ENCODE measurements at places on chromosomes 1 and 21. TPM values are rescaled to one million over a fixed set of nuclear protein-coding genes. Genes with fewer than 3 reads are reported as not detected.

- peak overlapping the region; percentile 93 for H3K4me3 ChIP-seq
- H3K4me1 ChIP-seq: peaks cover 18% of the 10 kb centered on the region
- no peaks in the 10 kb centered on the region for H3K27me3 ChIP-seq
- no peaks in the 10 kb centered on the region for H3K36me3 ChIP-seq
- H3K27ac ChIP-seq: peak overlapping the region; percentile 58
Observed at GRCh38 chr1:97918961-97919360, 1.9 kb downstream of the DPYD start.

GRCh38 chr21:28257276-28257675 is 735.4 kb downstream of the LTN1 start:
- H3K27ac ChIP-seq: no peak overlapping the region
- H3K27me3 ChIP-seq: no peaks in the 10 kb centered on the region
- DNase-seq: no peak
- no peaks in the 10 kb centered on the region for H3K36me3 ChIP-seq
- peaks cover 24% of the 10 kb centered on the region for H3K4me1 ChIP-seq

DNA sequence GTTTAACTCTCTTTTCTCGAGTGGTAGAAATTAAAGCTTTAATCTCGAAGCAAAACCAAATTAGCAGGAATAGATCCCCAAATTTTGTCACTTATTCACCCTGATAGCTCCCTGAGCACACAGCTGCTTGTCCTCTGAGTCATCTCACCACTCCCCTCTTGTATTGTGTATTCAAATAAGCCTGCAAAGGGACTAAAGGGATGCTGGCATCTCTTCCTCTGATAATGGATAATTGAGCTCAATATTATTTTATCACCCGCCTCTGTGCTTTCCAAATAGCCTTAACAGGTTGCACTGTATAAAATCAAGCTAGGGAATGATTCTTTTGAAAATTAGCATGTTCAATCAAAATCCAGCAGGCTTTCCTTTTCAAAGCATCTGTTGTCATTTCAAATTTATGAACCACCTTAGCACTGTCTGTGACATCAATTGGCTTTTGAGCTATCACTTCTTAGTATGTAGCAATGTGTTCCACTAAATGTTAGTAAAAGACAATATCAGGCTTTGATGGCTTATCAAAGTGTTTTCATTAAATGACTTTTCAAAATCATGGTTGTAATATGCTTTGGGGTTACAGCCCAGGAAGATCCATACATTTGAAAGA is 561.6 kb downstream of the PLA2G4A start:
- no peak for DNase-seq
- no peaks in the 10 kb centered on the region for H3K27me3 ChIP-seq
- no peak overlapping the region for H3K27ac ChIP-seq
- no peaks in the 10 kb centered on the region for H3K36me3 ChIP-seq

- no peaks in the 10 kb centered on the region for H3K36me3 ChIP-seq
- H3K27me3 ChIP-seq: peaks cover 11% of the 10 kb centered on the region
- H3K4me3 ChIP-seq: no peak overlapping the region
Observed at GRCh38 chr1:184647471-184647870, 107.2 kb downstream of the EDEM3 start.

DNA sequence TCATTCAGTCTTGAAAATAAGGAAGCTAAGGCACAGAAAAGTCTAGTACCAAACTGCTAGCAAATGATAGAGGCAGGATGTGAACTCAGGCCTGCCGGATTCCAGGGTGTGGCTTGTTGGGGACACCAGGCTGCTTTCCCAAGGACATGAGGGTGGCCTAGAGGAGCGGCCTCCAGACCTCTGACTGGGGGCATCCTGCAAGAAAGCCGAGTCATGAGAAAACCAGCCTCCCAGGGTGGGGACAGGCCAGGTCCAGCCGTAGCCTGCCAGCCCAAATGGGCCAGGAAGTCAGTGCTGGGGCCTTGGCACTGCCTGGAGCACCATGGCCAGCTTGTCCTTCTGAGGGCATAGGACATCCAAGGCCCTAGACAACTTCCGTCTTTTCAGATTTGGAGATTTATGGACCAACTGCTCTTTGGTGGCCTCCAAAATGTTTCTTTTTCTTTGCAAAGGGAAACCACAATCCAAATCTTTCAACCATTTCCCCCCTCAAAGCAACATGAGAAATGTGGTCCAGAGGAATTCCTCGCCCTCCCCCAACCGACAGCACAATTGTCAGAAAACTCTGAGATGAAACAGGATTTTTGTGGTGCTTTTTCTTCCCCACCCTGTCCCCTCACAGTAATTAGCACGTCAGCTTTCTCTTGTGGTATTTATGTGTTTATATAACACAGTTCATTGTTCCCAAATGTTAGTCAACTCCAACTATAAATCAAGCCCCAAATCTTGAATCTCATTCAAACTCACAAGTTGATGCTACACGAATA is 212.3 kb downstream of the KAZN start:
- H3K27me3 ChIP-seq: no peaks in the 10 kb centered on the region
- no peak overlapping the region for H3K4me3 ChIP-seq
- DNase-seq: no peak

- no peaks in the 10 kb centered on the region for H3K4me1 ChIP-seq
- H3K27ac ChIP-seq: no peak overlapping the region
- peaks cover 10% of the 10 kb centered on the region for H3K27me3 ChIP-seq
- DNase-seq: no peak
- H3K4me3 ChIP-seq: no peak overlapping the region
Observed at GRCh38 chr1:99781798-99782197, 15.4 kb upstream of the FRRS1 start.

DNA sequence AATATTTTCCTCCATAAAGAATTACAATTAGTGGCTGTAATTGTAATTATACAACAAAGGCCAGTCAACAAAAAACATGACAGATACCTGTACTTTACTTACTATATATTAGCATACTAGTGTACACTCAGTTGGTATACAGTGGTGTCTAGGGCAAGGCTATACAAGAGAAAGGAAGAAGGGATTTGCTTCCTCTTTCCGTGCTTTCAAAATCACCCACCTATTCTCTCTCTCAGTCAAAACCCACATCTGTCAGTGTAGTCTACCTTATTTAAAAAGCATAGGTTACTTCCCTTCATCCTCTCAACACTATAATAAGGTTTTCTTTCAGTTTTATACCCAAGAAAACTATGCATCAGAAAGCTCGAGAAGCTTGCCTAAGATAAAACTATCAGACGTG is 355.8 kb upstream of the NR5A2 start:
- no peak for DNase-seq
- H3K36me3 ChIP-seq: no peaks in the 10 kb centered on the region
- H3K4me1 ChIP-seq: no peaks in the 10 kb centered on the region
- no peak overlapping the region for H3K27ac ChIP-seq
- no peaks in the 10 kb centered on the region for H3K27me3 ChIP-seq

DNA sequence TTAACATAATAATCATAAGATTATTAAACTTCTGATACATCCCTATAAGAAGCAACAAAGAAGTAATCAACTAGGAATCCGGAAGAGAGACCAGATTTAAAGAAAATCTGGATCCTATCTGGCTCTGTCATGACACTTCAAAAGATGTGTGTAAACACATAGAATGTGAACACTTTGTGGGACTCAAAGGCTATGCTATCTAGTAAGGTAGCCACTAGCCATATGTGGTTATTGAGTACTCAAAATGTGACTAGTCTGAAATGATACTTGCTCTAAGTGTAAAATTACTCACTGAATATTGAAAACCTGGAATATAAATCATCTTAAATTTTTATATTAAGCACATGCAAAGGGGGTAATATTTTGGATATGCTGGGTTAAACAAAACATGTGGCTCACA is 8.7 kb downstream of the FUBP1 start:
- DNase-seq: no peak
- no peak overlapping the region for H3K27ac ChIP-seq
- peaks cover 6% of the 10 kb centered on the region for H3K4me1 ChIP-seq
- H3K27me3 ChIP-seq: no peaks in the 10 kb centered on the region
- H3K36me3 ChIP-seq: peaks cover 65% of the 10 kb centered on the region

GRCh38 chr1:117388328-117388727 is 21.1 kb downstream of the MAN1A2 start:
- H3K27ac ChIP-seq: no peak overlapping the region
- no peak for DNase-seq
- no peaks in the 10 kb centered on the region for H3K27me3 ChIP-seq
- H3K4me1 ChIP-seq: no peaks in the 10 kb centered on the region

- no peak overlapping the region for H3K27ac ChIP-seq
- no peaks in the 10 kb centered on the region for H3K36me3 ChIP-seq
- no peak for DNase-seq
- no peak overlapping the region for H3K4me3 ChIP-seq
Observed at GRCh38 chr1:74684301-74684700, 10.7 kb upstream of the ERICH3 start.

DNA sequence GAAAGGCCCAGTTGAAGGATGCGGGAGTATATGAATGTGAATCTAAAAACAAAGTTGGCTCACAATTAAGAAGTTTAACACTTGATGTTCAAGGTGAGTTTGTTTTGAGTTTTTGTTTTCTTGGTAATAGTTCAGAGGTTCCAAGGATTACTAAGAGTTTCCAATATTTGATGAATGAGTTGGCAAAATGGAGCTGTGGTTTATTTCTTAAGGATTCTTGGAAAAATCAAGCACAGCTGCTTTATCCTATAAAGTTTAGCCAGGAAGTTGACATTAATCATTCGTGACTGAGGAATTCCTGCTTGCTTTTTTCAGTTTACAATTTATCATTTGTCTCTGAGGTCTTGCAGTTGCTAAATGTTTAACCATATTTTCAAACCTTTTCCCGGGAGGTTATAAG is 15.1 kb downstream of the VCAM1 start:
- H3K27me3 ChIP-seq: no peaks in the 10 kb centered on the region
- DNase-seq: no peak
- H3K36me3 ChIP-seq: peaks cover 74% of the 10 kb centered on the region
- H3K4me1 ChIP-seq: peaks cover 42% of the 10 kb centered on the region
- H3K27ac ChIP-seq: peak overlapping the region; percentile 78
- no peak overlapping the region for H3K4me3 ChIP-seq

DNA sequence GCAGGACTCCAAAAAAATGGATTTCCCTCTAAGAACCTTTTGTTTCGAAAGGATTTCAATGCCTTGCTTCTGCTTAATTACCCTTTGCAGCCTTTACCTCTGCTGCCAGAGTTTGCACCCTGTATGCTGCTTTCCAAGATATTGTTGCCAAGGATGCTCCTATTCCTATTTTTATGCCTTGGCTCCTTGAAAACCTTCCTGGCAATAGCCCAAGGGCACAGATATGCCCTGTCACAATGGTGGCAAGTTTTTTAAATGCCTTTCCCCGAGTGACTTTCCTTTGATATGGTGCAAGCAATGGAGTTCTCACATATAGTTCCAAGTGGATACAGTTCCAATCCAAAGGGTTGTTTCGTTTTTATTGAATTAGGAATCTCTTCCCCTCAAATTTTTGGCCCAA is 1983.0 kb downstream of the MRPL39 start:
- H3K27ac ChIP-seq: no peak overlapping the region
- DNase-seq: no peak
- H3K4me1 ChIP-seq: no peaks in the 10 kb centered on the region

DNA sequence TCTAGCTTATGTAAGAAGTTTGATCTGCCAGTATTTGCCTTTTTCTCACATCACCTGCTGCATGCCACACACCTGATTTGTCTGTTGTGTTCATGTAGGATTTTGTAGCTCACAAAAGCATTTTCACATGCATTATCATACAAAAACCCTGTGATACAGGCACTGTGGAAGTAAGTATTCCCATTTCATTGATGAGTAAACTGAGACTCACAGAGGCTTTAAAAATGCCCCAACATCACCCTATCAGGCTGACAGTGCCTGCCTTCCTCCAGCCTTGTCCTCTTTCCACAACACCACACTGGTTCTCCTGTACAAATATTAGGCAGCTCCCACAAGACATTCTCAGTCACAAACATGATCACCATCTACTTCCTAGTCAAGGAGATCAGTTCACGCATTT is 85.9 kb upstream of the UBE2U start:
- no peak overlapping the region for H3K4me3 ChIP-seq
- no peak overlapping the region for H3K27ac ChIP-seq
- DNase-seq: no peak
- H3K36me3 ChIP-seq: no peaks in the 10 kb centered on the region
- H3K27me3 ChIP-seq: no peaks in the 10 kb centered on the region

GRCh38 chr1:241985787-241986186 is 13.1 kb downstream of the MAP1LC3C start:
- H3K36me3 ChIP-seq: no peaks in the 10 kb centered on the region
- peak; percentile 51 for DNase-seq
- H3K4me1 ChIP-seq: peaks cover 9% of the 10 kb centered on the region
- H3K4me3 ChIP-seq: no peak overlapping the region
- no peaks in the 10 kb centered on the region for H3K27me3 ChIP-seq

GRCh38 chr1:60874718-60875117 is 207.6 kb upstream of the NFIA start:
- no peak overlapping the region for H3K27ac ChIP-seq
- no peaks in the 10 kb centered on the region for H3K27me3 ChIP-seq
- H3K4me3 ChIP-seq: no peak overlapping the region

- H3K27ac ChIP-seq: peak overlapping the region; percentile 43
- DNase-seq: peak; percentile 62
- H3K36me3 ChIP-seq: peaks cover 20% of the 10 kb centered on the region
- H3K4me3 ChIP-seq: no peak overlapping the region
- H3K27me3 ChIP-seq: no peaks in the 10 kb centered on the region
Observed at GRCh38 chr1:42937836-42938644, 20.6 kb downstream of the SLC2A1 start.

DNA sequence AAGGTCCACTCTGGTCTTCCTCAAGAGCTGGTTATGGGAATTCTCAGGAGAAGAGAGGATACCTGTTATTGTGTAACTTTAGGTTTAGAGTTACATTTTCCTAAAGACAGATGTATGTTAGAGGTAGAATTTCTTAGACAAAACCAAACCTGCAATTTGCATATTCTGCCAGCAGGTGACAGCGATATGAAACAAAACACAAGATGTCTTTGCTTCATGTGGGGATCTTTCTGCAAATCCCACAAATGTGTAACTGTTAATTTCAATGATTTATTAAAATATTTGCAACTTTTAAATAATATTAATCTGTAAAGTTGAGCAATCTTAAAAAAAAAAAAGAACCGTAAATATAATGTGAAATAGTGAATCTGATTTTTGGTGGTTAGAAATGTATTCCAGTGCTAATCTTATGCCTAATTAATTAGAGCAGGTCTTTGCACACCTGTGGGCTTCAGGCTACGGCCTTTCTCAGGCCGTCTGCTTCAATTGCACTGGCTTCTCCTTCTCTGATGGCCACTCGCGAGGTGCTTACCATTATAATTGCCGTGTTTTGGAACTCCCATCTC is 33.4 kb downstream of the FAM78B start:
- H3K27ac ChIP-seq: no peak overlapping the region
- no peaks in the 10 kb centered on the region for H3K36me3 ChIP-seq
- H3K27me3 ChIP-seq: no peaks in the 10 kb centered on the region
- H3K4me1 ChIP-seq: no peaks in the 10 kb centered on the region
- DNase-seq: no peak

- H3K27me3 ChIP-seq: no peaks in the 10 kb centered on the region
- no peak for DNase-seq
- H3K4me3 ChIP-seq: no peak overlapping the region
- H3K4me1 ChIP-seq: no peaks in the 10 kb centered on the region
- H3K36me3 ChIP-seq: no peaks in the 10 kb centered on the region
Observed at GRCh38 chr21:40568807-40569206, 278.2 kb downstream of the DSCAM start.

- peak overlapping the region; percentile 65 for H3K27ac ChIP-seq
- H3K4me1 ChIP-seq: peaks cover 26% of the 10 kb centered on the region
- no peak for DNase-seq
- no peaks in the 10 kb centered on the region for H3K27me3 ChIP-seq
- H3K4me3 ChIP-seq: peak overlapping the region; percentile 81
Observed at GRCh38 chr1:145845144-145845513, 301 bp upstream of the NUDT17 start.

Gene LCE1D
- total RNA-seq: not detected

Gene TRABD2B
- total RNA-seq: under 0.01 TPM

Gene UBL4B
- 1.1 TPM for total RNA-seq

Gene GPR25
- not detected for total RNA-seq
